ENCODE measurements at places on chromosomes 11 and 22. TPM values are rescaled to one million over a fixed set of nuclear protein-coding genes. Genes with fewer than 3 reads are reported as not detected.

The PATE4 gene
- not detected for total RNA-seq

The C11orf65 gene
- total RNA-seq, result 1.6 TPM

The OR51I1 gene
- not detected for total RNA-seq

The TEX54 gene
- total RNA-seq, result not detected

The SMIM35 gene
- under 0.01 TPM for total RNA-seq

The PRR33 gene
- not detected for total RNA-seq

The FOLR1 gene
- 9.2 TPM for total RNA-seq

The NOX4 gene
- total RNA-seq, result 9.7 TPM

The PARVA gene
- 8.3 TPM for total RNA-seq

The SOX10 gene
- 6.2 TPM for total RNA-seq

The TMEM25 gene
- total RNA-seq, result 40.1 TPM

The YAP1 gene
- total RNA-seq, result 33.9 TPM

The MRGPRF gene
- 0.92 TPM for total RNA-seq

The SLC22A9 gene
- not detected for total RNA-seq

The OR4C11 gene
- not detected for total RNA-seq
